Nucleus accumbens (tissue), 56 donors: ENCODE measurements at places on chromosomes 11 and 22.

DNA sequence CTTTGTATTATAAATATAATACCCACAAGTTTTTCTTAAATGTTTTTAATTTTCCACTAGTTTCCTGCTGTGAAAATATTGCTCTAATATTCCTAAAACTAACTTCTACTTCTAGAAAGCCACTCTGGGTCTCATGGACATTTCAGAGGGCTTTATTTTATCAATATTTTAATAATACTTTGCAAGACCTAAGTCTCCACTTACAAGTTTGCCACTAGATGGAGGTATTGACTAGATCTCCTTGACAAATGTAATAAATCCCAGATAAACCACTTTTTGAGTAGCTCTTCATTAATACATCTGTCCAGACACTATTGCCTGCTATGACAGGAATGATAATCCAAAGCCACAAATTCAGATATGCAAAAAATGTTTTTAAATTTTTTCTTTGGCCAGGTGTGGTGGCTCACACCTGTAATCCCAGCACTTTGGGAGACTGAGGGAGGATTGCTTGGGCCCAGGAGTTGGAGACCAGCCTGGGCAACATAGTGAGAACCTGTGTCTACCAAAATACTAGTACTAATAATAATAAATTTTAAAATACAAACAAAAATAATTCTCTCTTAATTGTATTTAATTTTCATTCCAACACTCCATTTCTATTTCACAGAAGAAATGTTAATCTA is 3.5 kb upstream of the ACAT1 start:
- DNase-seq: no peak

DNA sequence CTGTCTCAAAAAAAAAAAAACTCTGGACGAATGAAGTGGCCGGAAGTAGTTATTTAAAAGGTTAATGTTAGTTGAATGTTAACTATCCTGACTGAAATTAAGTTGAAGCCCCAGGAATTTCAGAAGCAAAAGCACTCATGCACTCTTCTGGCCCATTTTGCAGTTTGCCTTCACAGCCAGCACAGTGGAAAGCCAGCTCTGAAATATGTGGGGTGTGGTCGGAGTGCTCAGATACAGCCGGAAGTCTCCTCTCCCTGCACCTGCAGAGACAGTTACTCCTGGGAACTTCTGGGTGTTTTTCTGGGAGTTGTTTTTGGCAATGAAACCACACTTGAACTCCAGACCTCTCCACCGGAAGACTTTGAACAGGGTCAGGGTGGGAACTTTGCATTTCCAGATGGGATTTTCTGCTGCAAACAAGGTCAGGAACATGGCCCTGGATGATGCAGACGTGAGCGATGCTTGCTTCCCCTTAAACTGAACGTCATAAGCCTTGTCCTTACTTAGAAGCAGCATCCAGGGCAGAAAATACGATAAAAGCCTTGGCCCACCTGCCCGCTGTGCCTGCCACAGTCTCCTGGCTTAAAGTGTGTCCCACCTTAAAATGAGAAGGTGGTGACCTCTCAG is 21.5 kb upstream of the CABP2 start:
- DNase-seq: no peak

DNA sequence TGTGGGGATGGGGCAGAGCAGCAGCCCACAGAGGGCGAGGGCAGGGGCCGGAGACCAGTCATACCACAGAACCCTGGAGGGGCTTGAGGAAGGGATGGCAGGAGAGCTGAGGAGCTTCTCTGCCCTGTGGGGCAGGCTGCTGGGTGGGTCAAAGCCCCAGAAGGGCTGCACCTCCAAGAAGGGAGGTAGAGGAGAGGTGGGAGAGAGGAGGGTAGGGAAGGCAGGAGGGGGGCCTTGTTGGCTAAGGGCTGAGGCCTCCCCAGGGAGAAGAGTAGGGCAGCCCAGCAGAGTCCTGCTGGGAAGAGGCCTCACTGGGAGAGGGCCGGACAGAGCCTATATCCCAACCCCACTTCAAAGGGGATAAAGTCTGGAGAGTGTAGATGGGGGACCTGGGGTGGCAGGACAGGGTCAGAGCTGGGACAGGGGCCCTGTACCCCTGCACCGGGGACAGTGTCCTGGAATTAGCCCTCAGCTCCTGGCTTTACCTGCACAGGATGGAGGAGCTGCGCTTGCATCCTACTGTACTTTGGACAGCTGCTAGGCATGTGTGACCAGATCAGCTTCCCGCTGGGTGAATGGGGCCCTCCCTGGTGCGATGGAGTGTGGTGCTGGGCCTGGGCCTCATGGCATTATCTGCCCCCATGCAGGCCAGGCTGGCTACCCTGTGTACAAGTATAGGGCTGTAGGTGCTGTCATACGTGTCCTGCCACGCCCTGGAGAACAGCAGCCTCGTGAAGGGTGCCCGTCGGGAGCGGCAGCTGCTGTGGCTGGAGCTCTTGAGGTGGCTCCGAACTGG is 7.3 kb downstream of the DGCR6L start:
- DNase-seq: no peak

DNA sequence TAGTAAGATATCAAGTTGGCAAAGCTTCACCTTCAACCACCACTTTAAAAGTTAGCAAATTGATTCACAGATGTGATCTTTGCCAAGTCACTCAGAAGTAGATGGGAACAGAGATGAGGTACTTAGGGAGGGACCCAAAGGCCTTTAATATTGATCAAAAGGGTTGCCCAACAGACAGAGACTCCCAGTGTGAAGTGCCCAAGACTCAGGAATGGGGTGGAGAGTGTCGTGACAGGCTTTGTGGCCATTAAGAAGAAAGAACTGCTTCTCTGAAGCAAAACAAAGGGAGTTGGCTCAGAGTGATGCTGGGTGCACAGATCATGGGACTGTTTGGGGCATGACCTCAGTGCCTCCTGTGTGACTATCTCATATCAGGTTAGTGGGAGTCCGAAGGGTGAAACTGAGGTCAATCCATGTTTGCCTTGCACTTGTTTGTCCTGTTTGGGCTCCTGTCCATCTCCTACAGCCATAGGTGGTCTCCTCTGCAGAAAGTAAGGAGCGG is 132.3 kb downstream of the APIP start:
- no peak for DNase-seq

GRCh38 chr11:115896084-115896483 is 391.9 kb upstream of the CADM1 start:
- no peak for DNase-seq

DNA sequence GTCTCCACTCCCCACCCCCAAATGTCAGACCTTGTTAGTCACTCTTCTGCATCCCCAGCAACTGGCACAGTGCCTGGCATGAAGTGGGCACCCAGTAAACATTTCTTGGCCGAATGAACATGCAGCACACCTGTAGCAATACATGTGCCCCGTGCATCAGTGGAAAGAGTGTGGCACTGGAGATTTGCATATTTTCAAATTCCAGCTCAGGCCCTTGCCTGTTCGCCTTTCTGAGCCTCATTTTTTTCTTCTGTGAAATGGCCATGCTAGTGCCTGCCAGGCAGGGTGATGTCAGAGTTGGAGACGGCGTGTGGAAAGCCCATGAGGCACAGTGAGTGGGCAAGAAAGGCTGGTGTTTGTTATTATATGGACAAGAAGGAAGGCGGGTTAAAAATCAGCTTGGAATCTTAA is 38.7 kb downstream of the CD82 start:
- no peak for DNase-seq

DNA sequence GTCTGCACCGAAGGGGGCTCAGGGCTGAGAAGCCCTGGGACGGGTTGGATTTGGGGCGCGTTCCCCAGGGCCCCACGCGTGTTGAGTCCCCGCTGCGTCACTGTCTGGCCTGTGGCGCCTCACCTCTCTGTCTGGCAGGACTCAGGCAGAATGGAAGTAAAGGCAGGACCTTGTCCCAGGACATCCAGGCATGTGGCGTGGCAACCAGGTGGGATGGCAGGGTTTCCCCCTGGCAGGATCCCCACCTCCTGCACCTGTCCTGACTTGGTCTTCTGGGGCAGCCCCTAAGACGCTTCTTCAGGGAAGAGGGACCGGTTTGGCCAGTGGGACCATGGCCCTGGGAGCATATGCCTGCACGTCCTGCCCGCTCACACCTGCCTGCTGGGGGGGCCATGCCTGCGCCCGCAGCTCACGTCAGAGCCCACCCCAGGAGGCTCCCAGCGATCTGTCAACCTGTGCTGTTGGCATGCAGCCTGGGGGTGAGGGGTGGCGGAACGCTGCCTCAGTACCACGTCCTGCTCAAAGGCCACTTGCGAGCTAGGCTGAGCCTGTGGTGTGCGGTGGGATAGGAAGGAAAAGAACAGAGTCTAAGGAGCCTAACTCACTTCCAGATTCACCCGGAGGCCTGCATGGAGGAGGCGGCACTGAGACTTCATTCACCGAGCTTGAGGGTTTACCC is 72.7 kb downstream of the KCNQ1 start:
- DNase-seq: no peak

DNA sequence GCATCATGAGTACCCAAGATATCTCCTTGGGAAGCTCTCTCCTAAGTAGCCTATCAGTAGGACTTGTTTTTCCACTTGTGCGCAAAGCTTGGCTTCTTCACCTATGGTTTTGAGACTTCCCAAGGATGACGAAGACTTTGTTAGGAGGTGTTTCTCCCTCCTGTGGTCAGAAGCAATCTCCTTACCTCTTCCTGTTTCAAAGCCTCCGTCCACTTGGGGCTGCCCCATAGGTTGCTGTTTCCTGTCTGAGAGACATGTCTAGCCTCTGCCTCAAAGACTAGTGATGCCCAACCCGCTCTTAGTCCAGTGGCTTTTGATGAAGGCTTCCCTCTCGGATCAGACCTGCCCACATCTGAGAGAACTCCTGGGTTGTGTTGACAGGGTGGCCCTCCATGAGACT is 92.9 kb downstream of the TRAF6 start:
- DNase-seq: no peak

DNA sequence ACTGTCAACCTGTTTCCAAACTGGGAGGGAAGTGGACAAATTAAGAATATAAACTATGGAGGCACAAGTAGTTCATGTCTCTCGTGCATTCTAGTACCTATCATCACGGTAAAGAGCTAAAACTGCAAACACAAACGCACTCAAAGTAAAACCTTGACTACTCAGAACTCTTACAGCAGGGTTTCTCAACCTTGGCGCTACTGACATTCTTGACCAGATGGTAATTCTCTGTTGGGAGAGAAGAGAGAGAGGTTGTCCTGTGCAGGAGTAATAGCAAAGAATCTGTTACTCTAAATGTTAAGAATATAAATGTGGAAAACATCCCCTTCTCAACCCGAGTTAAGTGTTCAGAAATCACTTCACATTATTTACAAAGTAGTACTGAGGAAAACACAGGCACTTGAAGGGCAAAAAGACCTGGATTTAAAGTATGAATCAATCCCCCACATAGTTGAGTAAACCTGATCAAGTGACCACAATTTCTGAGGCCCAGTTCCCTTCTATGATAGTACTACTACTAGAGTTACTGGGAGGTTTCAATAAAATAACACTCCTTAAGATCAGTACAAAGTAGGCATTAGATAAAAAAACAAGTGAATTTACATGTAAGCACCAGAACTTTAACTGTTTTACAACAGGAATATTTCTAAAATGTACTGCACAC is 73.1 kb upstream of the ARHGAP32 start:
- DNase-seq: no peak

- DNase-seq: no peak
Observed at GRCh38 chr11:60953781-60954180, 1.8 kb upstream of the SLC15A3 start.

DNA sequence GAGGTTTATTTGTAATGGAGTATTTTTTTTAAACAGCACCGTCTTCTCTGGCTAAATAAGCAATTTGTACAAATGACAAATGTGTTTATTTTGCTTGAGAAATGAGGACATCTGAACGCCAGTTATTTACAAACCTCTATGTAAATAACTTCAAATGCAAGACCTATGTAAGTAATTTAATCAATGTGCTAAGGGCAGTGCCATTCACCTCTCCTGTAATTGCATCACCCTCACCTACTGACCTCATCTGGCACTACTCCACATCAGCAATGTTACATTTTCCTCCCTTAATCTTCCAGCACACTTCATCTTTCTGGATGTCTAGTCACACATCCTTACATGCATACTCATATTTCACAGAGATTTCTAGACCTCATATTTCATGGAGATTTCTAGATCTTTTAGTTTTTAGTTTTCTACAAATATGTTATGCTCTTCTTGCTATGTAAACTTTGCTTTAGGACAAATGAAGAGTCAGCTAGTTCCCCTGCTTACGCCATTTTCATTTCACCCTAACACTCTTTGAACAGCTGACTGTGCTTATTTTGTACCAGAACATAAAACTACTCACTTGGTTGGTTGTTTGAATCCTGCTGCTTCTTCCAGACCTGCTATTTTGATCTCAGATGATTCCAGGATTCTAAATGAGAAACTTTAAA is 238.6 kb downstream of the GRM5 start:
- DNase-seq: no peak

DNA sequence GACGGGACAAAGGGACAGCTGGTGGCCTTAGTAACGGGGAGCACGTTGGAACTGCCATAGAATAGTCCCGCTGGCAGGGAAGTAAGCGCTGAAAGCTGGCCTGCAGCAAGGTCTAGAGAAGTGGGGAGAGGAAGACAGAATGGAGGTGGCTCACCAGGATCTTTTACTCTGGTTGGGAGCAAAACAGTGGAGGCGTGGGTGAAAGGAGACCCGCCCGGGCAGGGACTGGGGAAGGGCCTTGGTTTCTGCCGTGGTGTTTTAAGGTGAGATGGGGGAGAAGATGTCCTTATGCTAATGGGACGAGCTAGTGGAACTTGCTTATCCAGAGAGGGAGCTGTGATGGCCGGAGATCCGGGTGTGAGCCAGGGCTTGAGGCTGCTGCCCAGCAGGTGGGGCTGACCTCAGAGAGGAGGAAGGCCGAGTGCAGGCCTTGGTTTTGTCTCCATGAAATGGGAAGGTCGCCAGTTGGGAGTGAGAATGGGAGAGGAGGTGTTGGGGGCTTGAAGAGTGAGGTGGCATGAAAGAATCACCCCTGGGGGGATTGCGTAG is 56.4 kb upstream of the CTTN start:
- no peak for DNase-seq

- no peak for DNase-seq
Observed at GRCh38 chr22:49294656-49295464, 532.8 kb downstream of the BRD1 start.

GRCh38 chr22:24803064-24803542 is 2.9 kb upstream of the SGSM1 start:
- DNase-seq: peak; percentile 11

- DNase-seq: no peak
Observed at GRCh38 chr11:13249992-13250391, 27.6 kb upstream of the BMAL1 start.

GRCh38 chr11:79661373-79661772 is 220.5 kb upstream of the TENM4 start:
- no peak for DNase-seq

GRCh38 chr11:78168539-78169477 is 19.6 kb downstream of the KCTD21 start:
- no peak for DNase-seq

GRCh38 chr11:29449281-29450074 is 567.4 kb downstream of the KCNA4 start:
- no peak for DNase-seq

- no peak for DNase-seq
Observed at GRCh38 chr11:9527481-9528135, 45.9 kb upstream of the WEE1 start.

- DNase-seq: no peak
Observed at GRCh38 chr11:61024938-61025820, 53.7 kb downstream of the CD6 start.

- no peak for DNase-seq
Observed at GRCh38 chr22:20552443-20553401, 45.3 kb downstream of the MED15 start.
